ENCODE measurements at places on chromosomes 4 and X. TPM values are rescaled to one million over a fixed set of nuclear protein-coding genes. Genes with fewer than 3 reads are reported as not detected.

DNA sequence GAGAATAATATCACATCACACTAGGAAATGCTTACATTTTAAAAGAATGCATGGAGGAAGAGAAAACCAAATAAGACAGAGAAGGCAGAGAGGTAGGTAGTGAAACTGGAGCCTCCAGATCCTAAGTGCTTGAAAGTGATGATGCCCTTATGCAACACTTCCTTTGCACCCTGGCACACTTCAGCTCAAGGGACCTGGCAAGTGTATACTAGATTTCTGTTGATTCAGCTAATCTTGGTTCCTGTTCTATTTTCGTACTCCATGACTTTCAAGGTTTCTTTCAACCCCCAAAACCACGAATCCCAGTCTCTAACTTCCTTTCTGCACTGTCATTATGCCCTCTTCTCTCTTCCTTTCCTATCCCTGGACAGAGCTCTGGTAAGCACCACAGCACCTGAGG lies 36.9 kb upstream of the SH3KBP1 start:
- no peak for DNase-seq

The FAT4 gene
- 1.3 TPM for polyA plus RNA-seq

GRCh38 chr4:45971108-45971507 lies 152.7 kb downstream of the GABRG1 start:
- no peak for DNase-seq

- no peak for DNase-seq
Observed at GRCh38 chr4:124573056-124573455, 139.5 kb downstream of the ANKRD50 start.

DNA sequence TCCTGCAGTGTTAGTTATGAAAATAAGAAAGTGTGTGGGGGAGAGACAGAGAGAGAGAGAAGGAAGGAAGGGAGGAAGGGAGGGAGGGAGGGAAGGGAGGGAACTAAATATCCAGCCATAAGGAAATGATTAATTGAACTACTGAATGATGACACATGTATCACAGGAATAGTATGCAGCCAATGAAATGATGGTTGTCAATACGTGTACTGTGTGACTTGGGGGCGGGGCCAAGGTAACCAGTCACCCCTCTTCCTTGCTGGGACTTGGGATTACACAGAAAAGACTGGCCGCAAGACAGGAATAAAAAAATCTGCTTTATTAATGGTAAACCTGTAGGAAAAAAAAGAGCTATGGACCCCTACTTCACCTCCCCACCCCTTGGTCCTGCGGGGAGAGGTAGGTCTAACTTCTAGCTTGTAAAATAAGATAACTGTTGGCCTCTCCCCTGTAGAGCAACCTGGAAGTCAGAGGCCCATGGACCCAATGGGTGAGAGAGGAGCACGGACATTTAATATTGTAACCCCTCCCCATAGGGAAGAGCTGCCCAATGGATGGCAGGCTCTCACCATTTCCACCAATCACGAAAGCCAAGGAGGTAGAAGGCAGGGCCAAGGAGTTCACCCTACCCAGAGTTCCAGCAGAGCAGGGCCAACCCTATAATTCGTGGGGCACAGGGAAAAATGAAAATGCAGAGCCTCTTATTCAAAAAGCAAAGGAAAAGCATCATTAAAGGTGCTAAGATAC lies 7.4 kb downstream of the PPP2R2C start:
- DNase-seq, result no peak

The TCEAL7 gene
- 1.4 TPM for polyA plus RNA-seq

- DNase-seq, result no peak
Observed at GRCh38 chr4:45477311-45477733, 646.5 kb downstream of the GABRG1 start.

GRCh38 chr4:4985844-4986243 lies 33.4 kb downstream of the CYTL1 start:
- no peak for DNase-seq

DNA sequence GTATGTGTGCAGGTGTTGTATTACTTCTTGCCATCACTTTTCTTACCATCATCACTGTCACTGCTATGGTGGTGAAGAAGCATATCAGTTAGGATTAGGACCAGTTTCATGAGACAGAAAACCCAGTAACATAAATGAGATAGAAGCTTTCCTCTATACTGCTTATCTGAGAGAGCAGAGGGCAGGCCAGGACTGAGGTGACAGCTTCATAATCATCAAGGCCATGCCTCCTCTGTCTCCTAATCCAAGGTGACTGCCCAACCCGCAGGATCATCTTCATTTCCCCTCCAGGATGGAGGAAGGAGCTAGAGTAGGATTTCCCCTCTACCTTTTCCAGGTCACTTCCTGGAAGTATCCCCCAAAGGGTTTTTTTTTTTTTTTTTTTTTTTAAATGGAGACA lies 35.4 kb downstream of the TMEM131L start:
- DNase-seq, result no peak

- DNase-seq, result no peak
Observed at GRCh38 chr4:139167774-139168444, 9.1 kb downstream of the ELF2 start.

- DNase-seq, result no peak
Observed at GRCh38 chr4:73848183-73848777, 4.8 kb upstream of the PF4V1 start.

DNA sequence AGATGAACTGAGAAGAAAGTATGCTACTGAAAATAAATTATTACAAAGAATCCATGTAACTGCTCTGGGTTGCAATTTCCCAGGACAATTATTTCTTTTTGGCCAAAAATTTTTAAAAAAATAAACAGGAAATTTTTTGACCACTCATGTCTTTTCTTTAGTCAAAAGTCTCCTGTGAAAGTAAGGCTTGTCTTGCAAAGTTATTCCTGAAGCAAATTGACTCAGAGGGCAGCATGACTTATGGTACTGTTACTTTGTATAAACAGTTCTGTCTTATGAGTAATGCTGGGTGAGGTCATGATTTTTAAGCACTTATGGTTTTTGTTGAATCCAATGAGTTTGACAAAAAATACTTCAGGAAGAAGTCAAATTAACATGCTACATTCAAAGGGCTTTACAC lies 292.8 kb upstream of the ARSJ start:
- no peak for DNase-seq

GRCh38 chr4:71540749-71541269 lies 202.0 kb downstream of the SLC4A4 start:
- no peak for DNase-seq

GRCh38 chr4:152206185-152206584 lies 329.7 kb downstream of the FBXW7 start:
- no peak for DNase-seq

The SSX3 gene
- not detected for polyA plus RNA-seq

The CXCL3 gene
- 0.43 TPM for polyA plus RNA-seq

DNA sequence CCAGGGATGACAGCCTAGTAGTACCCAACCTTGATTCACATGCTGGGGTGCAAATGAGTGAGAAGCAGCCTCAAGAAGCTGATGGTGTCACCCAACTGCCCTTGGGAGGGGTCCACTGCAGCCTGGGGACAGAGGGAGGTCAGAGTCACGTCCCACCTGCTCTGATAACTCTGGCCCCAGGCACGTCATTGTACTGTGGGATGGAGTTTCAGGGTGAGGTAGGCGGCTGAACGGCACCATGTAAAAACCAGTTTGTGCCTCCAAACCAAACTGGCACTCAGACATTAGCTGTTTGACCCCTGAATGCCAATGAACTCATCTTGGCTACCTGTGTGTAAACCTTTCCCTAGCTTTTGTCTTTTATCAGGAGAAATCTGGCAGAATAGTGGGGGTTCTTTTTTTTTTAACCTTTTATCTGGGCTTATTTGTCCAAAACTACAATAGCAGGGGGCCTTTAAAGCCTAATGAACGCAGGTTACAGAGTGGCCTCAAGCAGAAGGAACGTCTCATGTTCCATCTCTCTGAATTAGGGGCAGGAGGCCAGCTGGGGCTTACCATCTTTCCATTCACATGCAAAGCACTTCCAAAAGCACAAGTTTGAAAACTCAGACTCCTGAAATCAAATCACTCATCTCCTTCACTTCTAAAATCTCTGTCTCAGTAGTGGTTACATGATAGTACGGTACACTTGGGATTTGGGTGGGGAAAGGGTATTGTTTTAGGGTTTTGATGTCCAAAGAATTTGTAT lies 89.4 kb downstream of the IRF2 start:
- no peak for DNase-seq

The PFKFB1 gene
- polyA plus RNA-seq, result 1.4 TPM

GRCh38 chr4:89803915-89804314 lies 33.0 kb downstream of the SNCA start:
- no peak for DNase-seq

DNA sequence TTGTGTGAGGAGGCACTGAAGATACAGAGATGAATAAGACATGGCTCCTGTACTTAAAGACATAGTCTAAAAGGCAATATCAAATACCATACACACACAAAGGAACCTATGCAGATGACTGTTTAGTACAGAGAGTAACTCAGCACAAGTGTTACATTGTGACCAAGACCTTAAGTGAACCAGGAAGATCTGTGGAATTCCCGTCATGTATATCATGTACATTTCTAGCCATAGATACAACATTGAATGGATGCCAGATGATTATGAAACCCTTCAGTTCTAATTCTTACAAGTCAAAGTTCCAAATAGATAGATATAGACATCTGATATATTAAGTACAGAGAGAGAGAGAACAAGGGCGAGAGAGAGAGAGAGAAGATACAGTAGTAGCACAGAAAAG lies 73.2 kb downstream of the PAK3 start:
- no peak for DNase-seq
